ENCODE measurements at places on chromosomes 6 and 20.

DNA sequence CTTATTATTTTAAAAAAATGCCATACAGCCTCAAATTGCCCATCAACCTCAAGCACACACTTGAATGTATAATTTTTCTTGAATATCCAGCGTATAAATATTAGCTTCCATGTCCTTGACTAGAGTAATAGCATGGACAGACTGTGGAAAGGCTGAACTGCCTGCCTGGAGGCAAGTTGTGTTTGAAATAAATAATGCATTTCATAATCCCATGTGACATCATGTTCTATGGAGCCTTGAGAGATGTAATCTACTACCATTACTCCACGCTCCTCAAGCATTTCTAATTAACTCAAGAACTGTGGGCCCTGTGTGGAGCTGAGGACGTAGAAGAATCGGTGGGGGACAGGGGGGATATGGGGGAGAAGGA is 94.2 kb downstream of the CDS2 start:
- peak; percentile 19 for DNase-seq

DNA sequence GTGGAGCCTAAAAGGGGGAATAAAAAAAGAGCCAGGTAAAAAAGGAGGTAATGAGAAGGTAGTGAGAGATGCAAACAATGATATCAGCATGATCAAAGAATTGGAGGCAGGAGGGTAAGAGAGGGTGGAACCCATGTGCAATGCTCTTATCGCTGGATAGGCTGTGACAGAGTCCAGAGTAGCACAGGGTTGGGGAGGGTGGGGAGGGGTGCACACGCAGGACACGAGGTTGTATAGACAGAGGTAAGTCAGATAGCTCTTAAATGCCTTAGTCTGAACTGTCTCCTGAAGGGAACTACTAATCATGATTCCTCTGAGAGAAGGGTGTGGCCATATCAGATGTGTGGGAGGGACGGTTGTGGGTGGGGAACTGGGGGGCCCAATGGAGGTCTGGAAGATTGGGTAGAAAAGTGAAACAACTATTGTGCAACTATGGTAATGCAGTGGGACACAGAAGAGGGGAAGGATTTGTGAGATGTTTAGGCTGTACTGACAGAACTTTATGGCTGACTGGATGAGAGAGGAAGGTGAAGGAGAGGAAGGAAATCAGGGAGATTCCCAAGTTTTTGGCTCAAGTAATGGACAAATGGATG is 354.8 kb downstream of the BTBD9 start:
- no peak for DNase-seq

- DNase-seq: no peak
These were observed 188.6 kb upstream of the NT5E start for GRCh38 chr6:85261271-85261670.

- DNase-seq: no peak
These were observed 84.2 kb upstream of the ENPP5 start for GRCh38 chr6:46254946-46255345.

DNA sequence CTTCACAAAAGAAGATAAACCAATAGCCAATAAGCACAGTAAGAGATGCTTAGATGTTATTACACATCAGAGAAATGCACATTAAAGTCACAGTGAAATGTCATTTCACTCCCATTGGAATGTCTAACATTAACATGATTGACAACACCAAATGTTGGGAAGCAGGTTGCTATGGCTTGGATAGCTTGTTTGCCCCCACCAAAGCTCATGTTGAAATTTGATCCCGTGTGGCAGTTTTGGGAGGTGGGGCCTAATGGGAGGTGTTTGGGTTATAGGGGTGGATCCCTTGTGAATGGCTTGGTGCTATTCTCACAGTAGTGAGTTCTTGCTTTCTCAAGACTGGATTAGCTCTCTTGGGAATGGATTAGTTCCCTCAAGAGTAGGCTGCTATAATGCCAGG is 44.8 kb downstream of the MRAP2 start:
- no peak for DNase-seq

DNA sequence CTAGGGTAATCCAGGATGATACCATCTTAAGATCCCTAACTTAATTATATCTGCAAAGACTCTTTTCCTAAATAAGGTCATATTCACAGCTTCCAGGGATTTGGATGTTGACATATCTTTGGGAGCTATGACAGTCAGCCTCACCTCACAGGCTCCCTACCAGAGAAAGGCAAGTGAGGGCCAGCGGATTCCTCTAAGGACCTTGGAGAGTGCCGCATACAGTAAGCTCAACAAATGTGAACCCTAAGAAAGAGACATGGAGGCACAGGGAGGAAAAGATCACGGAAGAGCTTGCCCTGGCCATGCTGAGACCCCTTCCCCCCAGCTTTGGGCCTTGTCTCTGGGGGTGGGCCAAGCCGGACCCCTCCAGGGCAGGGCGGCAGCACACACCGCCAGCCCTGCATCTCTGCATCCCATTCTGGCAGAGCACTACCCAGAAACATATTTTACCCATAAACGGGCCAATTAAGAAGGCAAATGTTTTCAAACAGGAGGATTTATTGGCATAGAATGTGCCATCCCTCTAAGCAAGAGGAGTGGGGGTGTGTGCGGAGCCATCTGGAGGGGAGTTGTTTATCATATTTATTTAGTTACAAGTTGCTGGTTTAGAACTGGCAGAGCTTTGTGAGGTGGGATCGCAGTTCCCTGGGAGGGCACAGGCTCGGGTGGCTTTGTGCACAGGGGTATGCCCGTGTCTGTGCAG is 55.4 kb downstream of the CHMP4B start:
- DNase-seq: no peak

GRCh38 chr6:149723771-149724417 is 6.0 kb upstream of the LATS1 start:
- peak; percentile 88 for DNase-seq

DNA sequence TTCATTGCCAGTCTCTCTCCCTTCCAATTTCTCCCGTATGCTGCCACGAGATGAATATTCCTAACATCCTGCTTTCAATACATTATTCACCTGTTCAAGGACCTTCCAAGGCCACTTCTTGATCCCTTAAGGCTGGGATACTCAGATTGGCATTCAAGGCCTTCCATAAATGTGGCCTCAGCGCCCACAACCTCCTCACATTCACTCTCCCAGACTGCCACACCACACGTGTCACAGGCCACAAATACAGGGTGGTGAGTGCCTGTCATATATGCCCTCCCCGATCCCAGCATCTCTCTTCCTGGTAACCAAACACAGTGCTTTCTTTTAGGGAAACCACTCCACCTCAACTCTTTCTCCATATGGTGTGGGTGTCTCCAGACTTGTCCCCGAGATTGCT is 55.5 kb downstream of the TTI1 start:
- no peak for DNase-seq

DNA sequence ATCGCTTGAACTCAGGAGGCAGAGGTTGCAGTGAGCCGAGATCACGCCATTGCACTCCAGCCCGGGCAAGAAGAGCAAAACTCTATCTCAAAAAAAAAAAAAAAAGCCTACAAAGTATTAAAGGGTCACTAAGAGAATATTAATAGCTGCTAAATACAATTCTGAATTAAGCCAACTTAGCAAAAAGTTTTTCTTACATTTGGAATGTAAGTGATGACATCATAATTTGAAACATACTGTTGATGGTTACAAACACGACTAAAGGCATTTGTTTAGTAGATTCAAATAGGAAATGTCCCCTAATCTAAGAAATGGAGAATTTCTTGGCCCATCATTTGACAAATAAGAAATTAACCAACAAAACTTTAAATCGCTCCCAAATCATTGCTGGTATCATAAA is 282.8 kb downstream of the RNGTT start:
- DNase-seq: no peak

DNA sequence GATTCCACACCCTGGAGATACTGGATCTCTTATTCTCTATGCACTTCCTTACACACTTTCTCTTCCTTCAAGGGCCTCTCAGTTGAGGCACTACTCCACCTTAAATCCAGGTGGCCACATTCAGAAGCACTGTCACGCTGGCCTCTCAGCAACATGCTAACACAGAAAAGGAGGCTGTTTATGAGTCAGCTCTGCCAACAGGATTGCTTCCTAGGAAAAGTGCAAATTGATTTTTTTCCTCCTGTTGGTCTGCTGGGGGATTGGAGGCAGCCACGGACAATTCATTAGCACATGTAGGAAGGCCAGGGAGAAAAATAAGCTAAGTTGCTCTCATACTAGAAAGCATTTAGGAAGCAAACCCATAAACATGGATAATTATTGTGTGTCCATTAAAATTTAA is 20.9 kb downstream of the LY86 start:
- DNase-seq: no peak

GRCh38 chr20:46680684-46681031 is 8.6 kb downstream of the TP53RK start:
- DNase-seq: no peak

DNA sequence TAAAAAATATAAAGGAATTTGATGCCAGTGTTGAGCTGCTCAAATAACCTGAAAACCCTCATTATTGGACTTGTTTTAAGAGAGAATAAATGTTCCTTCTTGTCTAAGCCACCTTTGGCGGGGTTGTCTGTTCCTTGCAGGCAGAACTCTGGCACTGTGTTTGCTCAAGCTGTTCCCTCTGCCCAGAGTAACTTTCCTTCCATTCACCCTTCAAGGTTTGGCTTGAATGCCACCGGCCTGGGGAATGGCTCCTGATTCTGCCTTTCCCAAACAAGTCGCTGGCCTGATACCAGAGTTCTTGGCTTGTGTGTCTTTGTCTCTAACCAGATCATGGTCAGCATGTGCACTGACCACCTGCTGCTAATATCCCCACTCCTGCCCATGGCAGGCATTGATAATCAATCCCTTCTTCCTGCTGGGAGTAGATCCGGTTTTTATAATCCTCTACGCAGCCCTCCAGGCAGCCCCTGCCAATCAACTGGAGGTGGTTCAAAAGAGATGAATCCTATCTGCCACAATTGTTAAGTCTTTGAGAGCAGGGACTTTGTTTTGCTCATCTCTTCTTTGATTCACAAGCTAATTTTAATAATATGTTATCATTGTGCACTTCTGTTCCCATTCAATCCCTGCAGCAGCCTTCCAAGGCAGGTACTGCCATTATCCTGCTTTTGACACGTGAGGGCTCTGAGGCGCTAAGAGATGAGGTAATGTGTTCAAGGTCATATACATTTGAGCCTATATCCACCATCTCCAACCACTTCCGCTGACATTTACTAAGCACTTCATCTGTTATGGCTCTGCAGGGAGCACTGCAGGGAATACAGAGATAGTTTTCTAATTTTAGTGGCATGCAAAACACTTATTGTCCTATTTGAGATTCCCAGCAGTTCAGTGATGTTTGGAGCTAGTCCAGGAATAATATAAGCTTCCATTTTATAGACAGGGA is 3.1 kb upstream of the CCM2L start:
- DNase-seq: no peak

DNA sequence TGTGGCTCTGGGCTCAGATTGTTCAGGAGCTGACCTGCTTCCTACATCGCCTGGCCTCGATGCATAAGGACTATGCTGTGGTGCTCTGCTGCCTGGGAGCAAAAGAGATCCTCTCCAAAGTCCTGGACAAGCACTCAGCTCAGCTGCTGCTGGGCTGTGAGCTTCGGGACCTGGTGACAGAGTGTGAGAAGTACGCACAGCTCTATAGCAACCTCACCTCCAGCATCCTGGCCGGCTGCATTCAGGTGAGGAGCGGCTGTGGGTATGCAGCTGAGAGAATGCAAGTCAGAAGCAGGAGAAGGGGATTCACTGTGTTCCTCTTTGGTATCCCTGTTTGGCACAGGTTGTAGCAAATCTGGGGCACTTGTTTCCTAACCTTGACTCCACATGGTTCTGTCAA is 17.9 kb downstream of the CUL9 start:
- DNase-seq: no peak

DNA sequence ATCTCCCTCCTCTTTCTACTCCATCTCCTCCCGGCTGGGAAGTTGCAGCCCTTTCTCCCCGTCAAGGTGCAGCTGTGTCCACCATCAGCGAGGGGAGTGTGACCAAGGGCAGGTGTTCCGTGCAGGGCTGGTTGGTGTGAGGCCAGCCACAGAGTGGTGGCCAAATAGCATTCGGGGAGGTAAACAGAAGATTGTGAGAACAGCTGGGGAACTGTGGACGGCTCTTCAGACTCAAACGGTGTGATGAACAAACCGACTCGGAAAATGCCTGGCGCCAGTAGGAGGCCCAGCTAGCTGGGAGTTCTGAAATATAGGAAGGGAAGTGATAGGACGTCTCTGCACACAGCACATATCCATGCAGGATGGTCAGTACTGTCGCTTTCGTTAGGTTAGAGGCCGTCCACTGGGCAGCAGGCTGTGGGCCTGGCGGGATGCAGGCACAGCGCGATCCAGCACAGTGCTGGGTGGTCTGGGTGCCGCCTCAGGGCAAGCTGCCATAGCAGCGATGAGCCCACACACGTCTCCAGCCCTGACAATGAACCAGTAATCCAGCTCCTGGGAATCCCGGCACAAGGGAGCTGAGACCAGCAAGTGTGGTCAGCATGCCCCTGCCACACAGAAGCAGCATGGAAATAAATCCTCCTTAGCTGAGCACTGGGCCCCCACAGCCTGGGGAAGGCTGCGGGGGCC is 258.1 kb downstream of the TAF4 start:
- no peak for DNase-seq

GRCh38 chr20:10309326-10309725 is 90.7 kb downstream of the SNAP25 start:
- DNase-seq: peak; percentile 91

DNA sequence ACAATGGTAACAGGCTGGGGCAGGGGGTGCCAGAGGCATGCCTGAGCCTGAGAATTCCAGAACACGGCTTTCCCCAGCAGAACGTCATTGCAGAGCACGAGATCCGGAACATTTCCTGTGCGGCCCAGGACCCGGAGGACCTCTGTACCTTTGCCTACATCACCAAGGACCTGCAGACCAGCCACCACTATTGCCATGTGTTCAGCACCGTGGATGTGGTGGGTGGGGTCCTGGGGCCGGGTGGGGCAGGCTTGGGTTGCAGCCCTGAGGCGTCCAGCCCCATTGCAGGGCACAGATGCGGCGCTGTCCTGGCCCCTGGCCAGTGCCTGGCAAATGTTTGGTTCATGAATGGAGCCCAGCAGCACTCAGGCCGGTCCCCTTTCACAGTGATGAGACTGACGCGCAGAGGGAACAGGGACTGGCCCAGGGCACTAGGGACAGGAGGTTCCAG is 57.1 kb downstream of the TCP11 start:
- no peak for DNase-seq

GRCh38 chr6:135909737-135910387 is 58.4 kb downstream of the PDE7B start:
- DNase-seq: peak; percentile 58

DNA sequence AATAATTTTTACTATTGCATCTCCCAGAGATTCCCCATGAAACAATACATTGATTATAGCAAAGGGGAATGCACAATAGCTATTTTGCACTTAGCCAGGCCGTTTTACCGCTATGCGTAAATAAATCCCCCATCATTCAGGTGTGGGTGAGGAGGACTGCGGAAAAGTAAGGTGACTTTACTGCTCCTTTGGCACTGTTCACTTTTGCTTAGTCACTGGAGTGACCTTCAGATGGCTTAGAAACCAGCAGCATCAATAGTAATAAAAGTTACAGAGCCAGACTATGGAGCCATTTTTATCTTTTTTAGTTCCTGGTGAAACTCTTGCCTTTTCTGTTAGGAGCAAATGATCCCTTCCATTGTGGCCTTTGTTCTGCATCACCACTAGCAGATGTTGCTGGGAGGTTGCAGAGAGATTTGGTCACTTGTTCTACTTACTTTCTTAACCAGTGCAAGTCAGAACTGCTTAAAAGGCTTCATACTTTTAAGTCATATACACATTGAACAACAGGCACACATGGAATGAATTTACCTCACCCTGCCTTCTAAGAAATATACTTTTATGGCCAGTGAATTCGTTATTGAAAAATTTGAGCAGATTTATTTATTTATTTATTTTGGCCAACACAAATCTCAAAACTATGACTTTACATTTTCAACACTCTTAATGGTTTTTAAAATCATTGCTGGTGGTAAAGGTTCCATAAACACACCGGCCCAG is 12.1 kb upstream of the BTBD3 start:
- DNase-seq: no peak

- DNase-seq: peak; percentile 14
These were observed 79.8 kb downstream of the PRDM1 start for GRCh38 chr6:106165885-106166485.

Data from fibroblast of villous mesenchyme (primary cell).